Stimulated activated CD4-positive, alpha-beta T cell treated with anti-CD3 and anti-CD28 coated beads, TNF-alpha, amount 100 ng/mL, for 1 hour (primary cell): ENCODE measurements at places on chromosomes 3 and 15.

DNA sequence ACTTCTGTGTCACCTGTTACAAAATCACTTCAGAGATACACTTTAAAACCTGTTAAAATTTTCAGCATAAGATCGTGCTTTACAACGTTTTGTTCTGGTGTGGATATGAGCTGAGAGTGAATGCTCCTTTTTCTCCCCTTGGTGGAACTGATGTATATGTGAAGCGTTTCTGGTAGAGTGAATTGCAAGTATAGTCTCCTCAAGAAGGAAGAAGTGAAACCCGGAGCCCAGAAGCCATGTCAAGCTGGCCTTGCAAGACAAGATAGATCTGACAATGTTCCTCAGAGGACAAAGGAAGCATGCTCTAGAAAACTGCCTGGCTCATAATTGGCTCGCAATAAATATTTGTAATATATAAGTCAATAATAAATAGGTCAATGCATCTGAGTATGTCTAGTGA lies 23.6 kb downstream of the SERPINI2 start:
- no peak for DNase-seq

DNA sequence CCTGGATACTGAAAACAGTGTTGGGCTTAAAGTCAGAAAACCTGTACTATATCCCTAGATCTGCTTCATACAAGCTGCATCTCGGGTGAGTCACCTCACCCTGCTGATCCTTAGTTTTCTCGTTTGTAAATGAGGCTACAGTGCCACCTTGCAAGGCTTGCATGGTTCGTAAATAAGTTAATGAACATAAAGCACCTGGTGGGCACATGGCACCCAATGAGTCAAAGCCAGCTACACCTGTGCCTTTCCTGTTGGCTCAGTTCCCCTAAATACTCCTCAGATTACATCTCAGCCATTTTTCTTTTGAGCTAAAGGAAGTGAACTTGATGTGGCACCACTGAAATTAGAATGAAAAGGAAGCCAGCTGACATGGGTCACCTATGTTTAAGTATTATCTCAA lies 26.5 kb downstream of the RTP1 start:
- DNase-seq = no peak

GRCh38 chr15:58292751-58293175 lies 139.0 kb upstream of the LIPC start:
- DNase-seq = no peak

DNA sequence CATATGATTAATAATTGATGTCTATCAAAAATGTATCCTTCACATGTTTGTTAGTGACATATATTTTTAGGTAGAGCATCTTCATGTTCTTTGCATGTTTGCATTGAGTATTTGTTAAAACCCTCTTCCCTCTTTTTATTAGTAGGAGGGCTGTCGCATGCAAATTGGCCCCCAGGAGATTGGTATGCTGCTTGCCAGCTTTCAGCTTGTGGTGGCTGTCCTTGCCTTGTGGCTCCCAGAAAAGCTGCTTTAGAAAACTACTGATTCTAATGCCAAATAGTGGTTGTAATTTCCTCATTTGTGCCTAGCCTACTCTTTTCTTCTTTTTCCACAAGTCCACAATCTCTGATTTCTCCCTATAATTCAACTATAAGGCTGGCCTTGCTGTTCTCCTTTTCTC lies 886.8 kb downstream of the VGLL3 start:
- DNase-seq = no peak

GRCh38 chr15:22960556-22960955 lies 19.6 kb downstream of the CYFIP1 start:
- no peak for DNase-seq

GRCh38 chr3:128226186-128226725 lies 73.0 kb downstream of the EEFSEC start:
- DNase-seq = no peak

GRCh38 chr3:126580746-126581145 lies 22.0 kb upstream of the C3orf22 start:
- DNase-seq = no peak

GRCh38 chr15:90067953-90068606 lies 34.2 kb downstream of the IDH2 start:
- no peak for DNase-seq

DNA sequence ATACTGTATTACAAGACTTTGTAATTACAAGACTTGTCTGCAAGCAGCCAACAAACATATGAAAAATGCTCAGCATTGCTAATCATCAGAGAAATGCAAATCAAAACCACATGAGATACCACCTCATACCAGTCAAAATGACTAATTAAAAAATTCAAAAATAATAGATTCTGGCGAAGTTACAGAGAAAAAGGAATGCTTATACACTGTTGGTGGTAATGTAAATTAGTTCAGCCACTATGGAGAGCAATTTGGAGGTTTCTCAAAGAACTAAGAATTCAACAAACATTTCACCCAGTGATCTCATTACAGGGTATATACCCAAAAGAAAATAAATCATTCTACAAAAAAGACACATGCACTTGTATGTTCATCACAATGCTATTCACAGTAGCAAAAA lies 617.5 kb upstream of the CCDC54 start:
- no peak for DNase-seq

DNA sequence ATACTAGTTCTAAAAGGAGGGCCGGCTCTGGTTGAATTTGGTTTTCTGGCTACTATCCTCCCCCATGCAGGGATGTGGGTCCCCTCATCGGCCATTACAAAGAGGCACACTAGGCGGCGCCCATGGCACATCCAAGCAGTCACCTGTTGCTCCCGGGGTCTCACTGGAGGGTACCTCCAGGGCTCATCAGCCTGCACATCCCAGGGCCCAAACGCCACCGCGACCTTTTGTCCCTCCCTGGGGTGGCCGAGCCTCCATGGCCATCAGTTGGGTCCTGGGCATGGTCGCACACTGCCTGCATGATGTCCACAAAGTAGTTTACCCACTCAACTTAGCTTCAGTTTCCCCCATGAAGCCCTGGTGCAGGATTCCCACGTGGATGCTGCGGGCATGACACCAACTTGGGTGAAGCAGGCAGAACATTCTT lies 28.3 kb downstream of the IDH3A start:
- DNase-seq = no peak

DNA sequence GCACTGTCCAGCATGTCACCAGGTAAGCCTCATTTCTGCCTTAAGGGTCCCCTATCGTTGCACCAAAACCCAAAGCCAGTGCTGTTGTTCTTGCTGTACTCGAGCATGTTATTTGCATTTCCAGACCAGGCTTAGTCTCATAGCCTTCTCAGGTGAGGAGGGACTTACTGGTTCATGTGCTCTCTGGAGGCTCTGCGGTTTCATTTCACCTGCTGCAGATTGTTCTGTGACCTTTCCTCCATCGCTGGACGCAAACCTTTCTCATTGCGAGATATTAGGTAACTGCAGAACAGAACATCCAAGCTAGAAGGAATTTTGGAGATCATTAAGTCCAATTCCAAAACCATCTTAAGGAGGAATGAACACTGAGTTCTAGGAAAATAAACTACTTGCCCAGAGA lies 187.3 kb upstream of the BCL6 start:
- no peak for DNase-seq

DNA sequence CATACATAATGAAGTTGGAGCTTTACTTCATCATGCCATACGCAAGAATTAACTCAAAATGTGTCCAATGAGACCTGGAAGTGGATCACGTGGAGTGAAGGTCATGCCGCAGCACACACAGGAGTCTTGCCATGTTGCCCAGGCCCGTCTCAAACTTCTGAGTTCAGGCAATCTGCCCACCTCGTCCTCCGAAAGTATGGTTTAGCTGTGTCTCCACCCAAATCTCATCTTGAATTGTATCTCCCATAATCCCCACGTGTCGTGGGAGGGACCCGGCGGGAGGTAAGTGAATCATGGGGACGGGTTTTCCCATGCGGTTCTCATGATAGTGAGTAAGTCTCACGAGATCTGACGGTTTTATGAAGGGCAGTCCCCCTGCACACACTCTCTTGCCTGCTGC lies 25.7 kb downstream of the SPCS1 start:
- DNase-seq = no peak

GRCh38 chr15:56802161-56802560 lies 68.9 kb upstream of the ZNF280D start:
- no peak for DNase-seq

DNA sequence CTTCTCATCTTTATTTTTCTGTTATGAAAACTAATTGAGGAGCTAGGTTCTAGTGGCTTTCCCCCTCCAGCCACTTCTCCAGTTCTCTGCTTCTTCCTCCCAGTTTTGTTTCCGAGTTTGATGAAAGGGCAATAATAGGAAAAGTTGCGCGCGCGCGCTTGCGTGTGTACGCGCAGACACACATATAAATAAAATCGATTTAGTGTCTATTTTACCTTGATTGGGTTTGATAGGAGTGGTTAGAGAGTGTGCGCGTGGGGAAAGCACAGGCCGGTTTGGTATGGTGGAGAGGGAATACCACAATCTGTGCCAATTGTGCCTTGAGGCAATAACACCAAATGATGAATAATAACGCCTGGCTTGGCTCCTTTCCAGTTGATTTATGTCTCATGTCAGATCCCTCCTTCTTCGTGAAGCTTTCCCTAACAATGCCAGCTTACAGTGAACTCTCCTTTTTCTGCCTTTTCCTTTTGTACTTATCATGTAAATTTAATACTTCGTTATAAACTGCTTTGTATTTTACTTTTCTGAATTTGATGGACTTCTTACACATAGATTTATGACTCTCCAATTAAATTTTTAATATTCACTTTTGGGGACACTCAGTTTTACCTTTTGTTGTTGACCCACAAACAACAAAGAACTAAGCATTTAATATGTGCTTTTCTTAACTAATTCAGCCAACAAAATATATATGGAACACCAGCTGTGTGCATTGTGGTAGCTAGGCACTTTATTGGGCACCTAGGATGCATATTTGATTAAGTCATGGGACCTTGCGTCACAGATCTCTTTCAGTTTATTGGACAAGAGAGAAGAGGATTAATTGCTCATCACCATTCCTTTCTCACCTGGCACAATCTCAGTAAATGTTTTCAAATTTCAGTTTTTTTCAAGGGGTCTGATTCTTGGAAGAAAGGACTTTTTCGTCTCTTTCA lies 1.7 kb downstream of the TIPARP start:
- DNase-seq = no peak

GRCh38 chr3:138375447-138375846 lies 27.1 kb downstream of the MRAS start:
- DNase-seq = no peak

- DNase-seq = no peak
Observed at GRCh38 chr3:196504556-196504955, 988 bp upstream of the RNF168 start.

DNA sequence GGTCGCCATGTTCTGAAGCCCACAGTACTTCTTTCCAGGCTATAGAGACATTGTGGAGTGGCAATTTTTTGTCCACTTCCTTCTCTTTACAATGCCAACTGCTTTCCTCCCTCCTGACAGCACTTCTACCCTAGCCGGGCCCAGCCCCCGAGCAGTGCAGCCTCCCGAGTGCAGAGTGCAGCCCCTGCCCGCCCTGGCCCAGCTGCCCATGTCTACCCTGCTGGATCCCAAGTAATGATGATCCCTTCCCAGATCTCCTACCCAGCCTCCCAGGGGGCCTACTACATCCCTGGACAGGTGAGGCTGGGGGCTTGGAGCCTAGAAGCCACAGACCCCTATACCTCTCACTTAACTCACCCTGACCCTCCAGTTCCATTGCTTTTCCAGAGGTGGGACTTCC lies 2.8 kb downstream of the EIF4G1 start:
- DNase-seq = no peak

- no peak for DNase-seq
Observed at GRCh38 chr3:9878700-9879099, 1.4 kb downstream of the CIDEC start.

GRCh38 chr15:38508647-38509046 lies 54.7 kb downstream of the FAM98B start:
- no peak for DNase-seq

DNA sequence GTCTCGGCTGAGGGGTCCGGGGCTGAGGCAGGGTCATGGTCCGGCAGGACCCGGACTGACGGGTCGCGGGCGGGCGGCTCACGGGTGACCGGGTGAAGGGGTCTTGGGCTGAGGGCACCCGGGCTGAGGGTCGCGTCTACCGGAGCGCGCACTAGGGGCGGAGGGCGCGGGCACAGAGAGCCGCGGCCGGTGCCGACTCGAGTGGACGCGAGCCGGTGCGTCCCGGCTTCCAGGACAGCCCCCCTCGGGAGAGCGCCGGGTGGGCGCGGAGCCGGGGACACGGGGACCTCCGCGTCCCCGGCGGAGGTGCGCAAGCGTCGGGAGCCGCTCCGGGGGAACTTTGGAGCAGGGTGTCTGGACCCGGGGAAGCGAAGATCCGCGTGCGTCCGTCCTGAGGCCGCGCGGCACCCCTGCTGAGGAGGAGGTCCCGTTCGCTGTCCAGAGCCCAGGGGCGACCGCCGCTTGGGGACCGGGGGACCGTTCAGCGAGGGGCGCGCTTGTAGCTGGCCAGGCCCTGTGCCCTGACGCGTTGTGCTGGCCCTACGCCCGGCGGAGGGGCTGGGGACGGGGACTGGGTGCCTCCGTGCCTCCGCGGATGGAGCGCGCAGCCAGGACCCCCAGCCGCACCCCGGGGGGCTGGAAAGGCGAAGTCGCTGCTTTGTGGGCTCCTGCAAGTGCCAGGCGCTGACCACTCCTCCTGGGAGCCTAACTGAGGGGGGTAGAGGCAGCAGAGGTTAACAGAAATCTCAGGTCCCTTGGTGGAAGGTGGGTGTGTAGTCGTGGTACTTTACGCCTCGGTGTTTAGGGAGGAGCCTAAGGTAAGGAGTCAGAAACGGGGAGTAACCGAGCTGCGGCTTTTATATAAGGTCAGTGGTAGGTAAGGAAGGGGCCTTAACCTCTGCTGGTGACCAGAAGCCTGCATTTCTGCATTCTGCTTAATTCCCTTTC lies at the start of gene PPARG:
TSS of gene PPARG (plus strand) at position 889 of the 948 bp plus-strand sequence. CDS start 90,642 bp downstream, outside the sequence.
- DNase-seq = no peak

DNA sequence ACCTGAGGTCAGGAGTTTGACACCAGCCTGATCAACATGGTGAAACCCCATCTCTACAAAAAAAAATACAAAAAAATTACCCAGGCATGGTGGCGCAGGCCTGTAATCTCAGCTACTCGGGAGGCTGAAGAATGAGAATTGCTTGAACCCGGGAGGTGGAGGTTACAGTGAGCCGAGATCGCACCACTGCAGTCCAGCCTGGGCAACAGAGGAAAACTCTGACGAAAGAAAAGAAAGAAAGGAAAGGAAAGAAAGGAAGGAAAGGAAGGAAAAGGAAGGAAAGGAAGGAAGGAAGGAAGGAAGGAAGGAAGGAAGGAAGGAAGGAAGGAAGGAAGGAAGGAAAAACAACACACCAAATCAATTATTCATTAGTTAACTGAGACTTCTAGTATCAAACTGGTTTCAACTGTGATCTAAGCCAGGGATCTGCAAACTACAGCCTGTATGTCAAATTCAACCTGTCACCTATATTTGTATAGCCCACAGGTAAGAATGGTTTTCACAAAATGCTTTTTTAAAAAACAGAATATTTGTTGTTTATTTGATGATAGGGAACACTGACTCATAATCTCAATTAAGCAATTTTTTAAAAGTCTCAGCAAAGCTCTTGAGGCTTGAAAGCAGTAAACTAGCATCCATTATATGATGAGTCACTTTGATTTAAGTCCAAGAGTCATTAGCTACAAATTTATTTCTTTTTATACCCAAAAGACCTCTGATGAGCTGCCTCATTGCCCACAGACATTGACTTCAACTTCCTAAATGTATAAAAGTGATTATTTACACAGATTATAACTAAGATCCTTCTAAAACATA lies 127.6 kb downstream of the TBL1XR1 start:
- no peak for DNase-seq
